Activated CD8-positive, alpha-beta memory T cell treated with anti-CD3 and anti-CD28 coated beads, Interleukin-2, amount 10 ng/mL, durations not matched to agents 7 days and 5 days (primary cell): ENCODE measurements at places on chromosomes 7 and 10. TPM values are rescaled to one million over a fixed set of nuclear protein-coding genes. Genes with fewer than 3 reads are reported as not detected.
A peak's percentile ranks its signal among the peaks of the same experiment; 100 is the strongest.

GRCh38 chr7:100198266-100198665 lies 20.5 kb downstream of the STAG3 start:
- DNase-seq = no peak

Gene CCDC186
- total RNA-seq = 17.9 TPM

- no peak for DNase-seq
These were observed 1212.4 kb downstream of the SORCS1 start for GRCh38 chr10:105952153-105952552.

GRCh38 chr10:128779416-128779815 lies 653.2 kb upstream of the MKI67 start:
- no peak for DNase-seq

DNA sequence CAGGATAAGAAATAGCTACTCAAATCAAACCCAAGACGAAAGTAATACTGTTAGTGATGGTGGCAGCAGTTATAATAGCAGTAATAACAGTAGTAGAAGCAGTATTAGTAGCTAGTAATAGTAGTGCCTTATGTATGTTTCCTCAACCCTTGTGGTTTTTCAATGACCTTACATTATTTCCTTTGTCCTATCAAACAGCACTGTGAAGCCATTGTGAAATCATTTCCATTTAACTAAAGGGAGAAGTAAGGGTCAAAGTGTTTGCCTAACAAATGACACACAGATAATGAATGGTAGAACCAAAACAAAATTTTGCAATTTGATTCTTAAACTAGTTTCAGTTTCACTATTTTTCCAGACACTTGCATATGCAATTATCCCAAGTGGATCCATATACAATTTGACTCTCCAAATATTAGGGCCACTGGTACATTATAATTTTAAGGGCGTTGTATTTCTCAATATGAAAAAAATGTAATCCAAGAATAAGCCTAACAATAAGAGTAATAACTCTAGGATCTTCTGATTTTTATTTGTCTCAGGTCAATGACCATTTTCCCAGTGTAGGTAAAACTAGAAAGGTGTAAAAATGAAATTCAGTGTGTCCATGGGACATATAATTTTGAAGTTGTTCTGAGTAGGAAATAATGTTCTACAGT lies 33.7 kb upstream of the TMEM26 start:
- no peak for DNase-seq

GRCh38 chr10:87925570-87925969 lies 62.1 kb downstream of the PTEN start:
- no peak for DNase-seq

GRCh38 chr10:74058658-74059057 lies 60.7 kb downstream of the VCL start:
- DNase-seq = peak; percentile 54

DNA sequence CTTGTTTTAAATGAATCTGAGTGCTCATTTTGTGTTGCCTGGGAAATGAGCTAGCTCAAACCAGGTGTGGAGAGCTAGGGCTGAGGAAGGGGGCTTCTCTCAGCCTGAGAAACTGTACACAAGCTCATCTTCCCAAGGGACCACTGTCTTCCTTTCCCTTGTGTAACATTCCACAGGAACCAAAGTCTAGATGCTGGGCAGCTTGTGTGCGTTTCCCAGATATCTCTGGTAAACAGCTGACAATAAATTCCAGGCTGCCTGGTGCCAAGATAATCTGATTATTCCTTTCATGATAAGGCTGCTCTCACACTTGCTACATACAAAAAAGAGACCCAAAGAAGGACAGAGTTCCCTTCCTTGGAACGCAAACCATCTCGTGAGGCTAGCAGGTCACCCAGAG lies 33.1 kb upstream of the MKLN1 start:
- DNase-seq = no peak

Gene LIPK
- total RNA-seq = not detected

Gene STK31
- total RNA-seq = 0.07 TPM

DNA sequence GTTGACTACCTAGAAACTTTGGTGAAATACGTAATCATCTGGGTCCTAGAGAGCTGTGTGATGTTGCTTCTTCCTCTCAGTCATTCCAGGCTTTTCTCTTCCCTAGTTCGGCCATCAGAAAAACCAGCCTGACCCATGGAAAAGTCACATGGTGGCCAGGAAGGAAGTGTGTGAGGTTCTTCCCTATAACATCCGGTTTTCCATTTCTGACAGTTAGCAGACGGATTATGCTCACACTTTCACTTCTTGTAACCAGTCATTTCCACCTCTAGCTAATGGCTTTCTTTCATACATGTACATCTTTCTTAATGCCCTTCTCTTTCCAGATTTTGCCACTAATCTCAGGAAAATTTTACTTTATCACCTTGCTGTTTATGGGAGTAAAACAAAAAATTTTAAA lies 110.0 kb upstream of the GLCCI1 start:
- DNase-seq = no peak

GRCh38 chr7:8161364-8161828 lies 100.6 kb downstream of the ICA1 start:
- DNase-seq = no peak

- DNase-seq = no peak
These were observed 61.7 kb downstream of the FAM107B start for GRCh38 chr10:14712991-14713424.

DNA sequence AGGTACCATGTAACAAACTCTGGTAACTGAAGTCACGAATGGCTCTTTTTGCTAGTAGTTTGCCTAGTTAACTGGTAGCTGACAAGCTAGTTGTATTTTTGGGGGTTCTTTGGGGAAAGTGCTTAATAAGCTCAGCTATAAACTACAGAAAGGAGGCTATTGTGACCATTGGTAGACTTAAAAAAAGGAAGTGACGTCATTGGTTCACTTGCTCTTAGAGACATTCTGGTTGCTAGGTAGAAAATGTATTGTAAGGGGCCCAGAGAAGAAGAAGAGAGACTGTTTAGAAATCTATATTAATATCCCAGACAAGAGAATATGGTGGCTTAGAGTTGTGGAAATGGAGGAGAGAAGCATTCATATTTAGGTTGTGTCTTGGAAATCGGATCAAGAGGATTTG lies 103.0 kb downstream of the NXPH1 start:
- no peak for DNase-seq

DNA sequence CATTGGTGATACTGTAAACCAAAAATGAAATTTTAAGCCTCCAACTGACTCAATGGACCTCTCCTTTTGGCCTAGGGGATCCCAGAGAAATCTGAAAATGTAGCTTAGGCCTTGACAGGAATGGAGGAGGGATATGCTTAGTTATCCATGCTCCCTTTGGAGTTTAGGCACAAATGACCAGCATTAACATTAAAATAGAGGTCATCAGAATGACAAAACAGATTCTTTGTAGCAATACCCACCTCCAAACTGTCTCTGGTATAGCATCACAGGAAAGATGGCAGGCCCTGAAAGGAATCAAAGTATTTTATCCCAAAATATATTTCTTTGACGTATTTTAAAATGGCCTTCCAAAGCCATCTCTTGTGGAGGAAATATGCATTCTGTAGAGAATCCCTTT lies 39.1 kb upstream of the LRRN3 start:
- DNase-seq = no peak

DNA sequence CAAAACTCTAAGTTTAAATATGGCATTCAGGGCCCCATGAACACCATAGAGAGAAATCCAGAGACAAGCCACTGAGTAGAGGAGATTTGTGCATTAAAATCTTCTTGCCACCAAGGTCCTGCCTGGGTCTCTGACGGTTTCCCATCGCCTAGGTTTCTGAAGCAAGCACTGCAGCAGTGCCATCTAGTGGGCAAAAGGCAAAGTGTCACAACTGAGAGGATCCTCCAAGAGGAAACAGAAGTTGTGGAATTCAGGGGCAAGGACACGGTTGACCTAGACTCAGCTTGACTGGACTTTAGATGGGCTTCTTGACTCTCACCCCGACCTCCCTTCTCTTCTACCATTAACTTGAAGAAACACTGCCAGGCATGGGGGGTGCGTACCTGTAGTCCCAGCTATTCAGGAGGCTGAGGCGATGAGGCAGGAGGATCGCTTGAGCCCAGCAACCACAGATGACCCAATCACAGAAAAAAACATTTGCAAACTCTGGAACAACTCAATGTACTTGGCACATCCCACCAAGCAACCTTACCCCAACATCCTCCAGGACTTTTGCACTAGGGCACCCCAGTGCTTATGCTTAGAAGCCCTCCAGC lies 604.1 kb downstream of the GALNT17 start:
- DNase-seq = peak; percentile 45

DNA sequence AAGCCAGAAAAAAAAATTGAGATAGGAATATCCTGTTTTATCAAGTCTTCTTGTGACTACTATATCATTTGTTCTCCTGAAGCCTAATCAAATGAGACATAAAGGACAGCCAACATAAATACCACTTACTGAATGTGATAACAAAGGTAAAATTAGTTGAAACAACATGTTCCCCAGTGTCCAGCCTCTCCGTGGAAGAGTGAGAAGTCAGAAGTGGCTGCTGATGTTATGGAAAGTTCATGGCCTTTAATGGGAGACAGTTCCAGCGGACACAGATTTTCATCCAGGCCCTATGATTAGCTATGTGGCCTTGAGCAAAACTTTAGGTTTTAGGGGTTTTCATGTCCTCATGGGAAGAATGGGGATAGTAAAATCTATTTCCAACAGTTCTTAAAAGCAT lies 724.3 kb downstream of the SUGCT start:
- no peak for DNase-seq

Gene AKR1C1
- total RNA-seq = 0.32 TPM

Gene AOC1
- not detected for total RNA-seq

- no peak for DNase-seq
These were observed 31.3 kb upstream of the NANOS1 start for GRCh38 chr10:118998183-118998582.

Gene BLVRA
- 37.2 TPM for total RNA-seq

DNA sequence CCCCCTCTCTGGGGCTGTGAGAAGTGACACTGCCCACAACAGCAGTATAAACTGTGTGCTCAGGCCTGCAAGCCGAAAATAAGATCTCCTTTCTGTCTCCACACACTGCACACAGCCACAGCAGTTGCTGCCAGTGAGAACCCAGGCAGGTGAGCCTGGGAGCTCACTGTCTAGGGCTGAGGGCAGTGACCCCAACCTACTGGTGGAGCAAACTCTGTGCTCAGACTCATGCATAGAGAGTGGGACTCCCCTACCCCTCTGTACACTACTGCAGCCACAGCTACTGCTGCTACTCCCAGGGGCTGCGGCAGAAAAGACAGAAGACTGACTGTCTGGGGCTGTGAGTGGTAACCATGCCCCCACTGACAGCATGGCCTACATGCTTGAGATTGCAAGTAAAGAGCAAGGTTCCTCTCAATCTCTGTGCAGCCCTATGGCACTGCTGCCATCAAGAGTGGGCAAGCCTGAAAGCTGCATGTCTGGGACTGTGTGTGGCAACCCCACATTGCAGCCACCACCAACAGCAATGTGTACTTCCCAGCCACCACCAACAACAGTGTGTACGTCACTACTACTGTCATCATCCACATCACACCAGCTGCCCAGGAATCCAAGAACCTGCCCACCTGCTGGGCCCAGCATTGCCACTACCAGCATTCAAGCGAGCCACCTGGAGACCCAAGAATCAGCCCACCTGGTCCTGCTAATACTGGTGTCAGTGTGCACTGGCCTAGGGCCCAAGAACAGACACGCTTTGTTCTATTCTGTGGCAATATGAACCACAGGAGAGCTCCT lies 226.1 kb downstream of the XPNPEP1 start:
- no peak for DNase-seq

- no peak for DNase-seq
These were observed at the start of gene EN2 for GRCh38 chr7:155458111-155458877. TSS of gene EN2 (plus strand) at chr7:155458129. CDS start at chr7:155458378, 249 bp downstream.

- no peak for DNase-seq
These were observed 2.1 kb downstream of the KLRG2 start for GRCh38 chr7:139481364-139481763.

GRCh38 chr10:116738339-116738738 lies 4.0 kb downstream of the HSPA12A start:
- no peak for DNase-seq

Gene PLEKHS1
- total RNA-seq = not detected

DNA sequence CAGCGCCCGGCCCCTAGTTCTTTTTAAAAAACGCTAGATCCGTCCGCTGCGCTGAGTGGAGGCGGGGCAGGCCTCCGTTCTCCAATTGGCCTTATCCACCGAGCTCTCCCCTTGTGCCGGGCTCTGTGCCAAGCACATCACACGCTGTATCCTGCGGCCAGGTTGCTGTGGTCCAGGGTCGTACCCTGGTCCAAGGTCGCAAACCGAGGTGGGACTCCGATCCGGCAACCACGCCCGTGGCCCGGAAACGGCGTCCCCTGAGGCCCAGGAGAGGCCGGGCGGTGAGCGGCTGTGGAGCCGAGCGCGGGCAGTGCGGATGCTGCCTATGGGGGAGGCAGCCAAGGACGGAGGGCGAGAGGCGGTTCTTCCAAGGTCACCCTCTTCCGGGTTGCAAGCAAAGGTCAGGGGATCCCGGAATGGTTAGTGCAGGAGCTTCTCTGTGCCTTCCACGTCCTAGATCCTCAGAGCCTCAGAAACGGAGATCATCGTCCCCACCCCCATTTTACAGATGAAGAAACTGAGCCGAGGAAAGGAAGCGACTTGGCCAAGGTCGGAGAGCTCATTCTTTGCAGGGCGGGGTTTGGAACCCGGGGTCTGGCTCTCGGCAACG lies 72.4 kb upstream of the LRRC4 start:
- DNase-seq = peak; percentile 51

GRCh38 chr10:63266391-63267316 lies 133.5 kb downstream of the NRBF2 start:
- no peak for DNase-seq

GRCh38 chr7:69832356-69832755 lies 234.1 kb downstream of the AUTS2 start:
- DNase-seq = no peak

- DNase-seq = no peak
These were observed 90.0 kb downstream of the PROSER2 start for GRCh38 chr10:11913079-11913641.

Gene DPYSL4
- 2.6 TPM for total RNA-seq

Gene ACTL6B
- total RNA-seq = not detected

DNA sequence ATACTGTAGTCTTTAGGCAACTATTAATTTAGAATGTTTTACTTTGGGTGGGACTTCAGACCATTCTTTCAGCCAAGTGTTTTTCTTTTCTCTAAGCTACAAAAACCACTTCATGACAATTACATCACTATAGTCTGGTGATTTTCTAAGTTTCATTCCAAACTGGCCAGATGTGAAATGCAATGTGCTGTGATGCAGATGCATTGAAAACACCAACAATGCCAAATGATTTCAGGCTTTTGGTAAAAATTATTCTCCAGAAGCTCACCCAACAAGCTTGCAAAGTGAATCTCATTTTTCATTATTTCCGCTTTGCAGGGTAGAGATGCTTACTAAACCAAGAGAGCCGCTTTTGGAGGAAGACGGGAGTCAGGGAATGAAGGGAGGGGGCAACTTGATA lies 118.4 kb upstream of the ANK3 start:
- DNase-seq = no peak

Gene RNF148
- not detected for total RNA-seq

- no peak for DNase-seq
These were observed 35.8 kb downstream of the AIFM2 start for GRCh38 chr10:70096705-70097420.

GRCh38 chr7:28706584-28706983 lies 251.5 kb downstream of the TRIL start:
- DNase-seq = no peak

Gene PROSER2
- 0.23 TPM for total RNA-seq
